ENCODE measurements at places on chromosomes 7 and 10. TPM values are rescaled to one million over a fixed set of nuclear protein-coding genes. Genes with fewer than 3 reads are reported as not detected.

Gene SLC26A3
- not detected for total RNA-seq

Gene SPDYE6
- total RNA-seq, result not detected

Gene ASB10
- total RNA-seq, result not detected

Gene TAS2R5
- total RNA-seq, result 0.39 TPM

Gene FAM221A
- 2.1 TPM for total RNA-seq
